Body of pancreas (tissue), 4 donors: ENCODE measurements at places on chromosomes 6 and 20.

- DNase-seq, result no peak
Observed at GRCh38 chr6:134318974-134319281, 1.0 kb upstream of the SGK1 start.

DNA sequence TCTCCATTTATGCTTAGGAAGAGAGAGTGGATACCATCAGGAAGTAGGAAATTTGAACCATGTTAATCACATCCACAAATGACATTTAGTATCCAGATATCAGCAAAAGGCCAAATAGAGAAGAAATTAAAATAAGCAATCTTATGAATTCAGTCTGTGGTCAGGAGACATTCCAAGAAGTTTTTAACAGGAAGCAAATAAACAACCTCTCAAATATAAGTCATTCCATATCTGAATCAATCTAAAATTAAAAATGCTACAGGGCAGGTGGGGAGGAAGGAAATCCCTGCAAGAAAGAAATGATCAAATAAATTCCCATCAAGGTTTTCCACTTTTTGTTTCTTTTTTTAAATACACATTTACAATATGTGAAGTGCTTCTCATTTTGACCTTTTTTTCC, 520.6 kb downstream of the LMBRD1 start:
- no peak for DNase-seq

- peak; percentile 67 for DNase-seq
Observed at GRCh38 chr6:26021001-26021349, 58.4 kb downstream of the TRIM38 start.

GRCh38 chr6:34226731-34227586, 9.7 kb upstream of the HMGA1 start:
- no peak for DNase-seq

GRCh38 chr6:14707971-14708465, 537.9 kb upstream of the JARID2 start:
- no peak for DNase-seq

- peak; percentile 71 for DNase-seq
Observed at GRCh38 chr6:118283766-118284165, 264.3 kb upstream of the PLN start.

GRCh38 chr20:5553194-5553815, 196.9 kb upstream of the SHLD1 start:
- no peak for DNase-seq

DNA sequence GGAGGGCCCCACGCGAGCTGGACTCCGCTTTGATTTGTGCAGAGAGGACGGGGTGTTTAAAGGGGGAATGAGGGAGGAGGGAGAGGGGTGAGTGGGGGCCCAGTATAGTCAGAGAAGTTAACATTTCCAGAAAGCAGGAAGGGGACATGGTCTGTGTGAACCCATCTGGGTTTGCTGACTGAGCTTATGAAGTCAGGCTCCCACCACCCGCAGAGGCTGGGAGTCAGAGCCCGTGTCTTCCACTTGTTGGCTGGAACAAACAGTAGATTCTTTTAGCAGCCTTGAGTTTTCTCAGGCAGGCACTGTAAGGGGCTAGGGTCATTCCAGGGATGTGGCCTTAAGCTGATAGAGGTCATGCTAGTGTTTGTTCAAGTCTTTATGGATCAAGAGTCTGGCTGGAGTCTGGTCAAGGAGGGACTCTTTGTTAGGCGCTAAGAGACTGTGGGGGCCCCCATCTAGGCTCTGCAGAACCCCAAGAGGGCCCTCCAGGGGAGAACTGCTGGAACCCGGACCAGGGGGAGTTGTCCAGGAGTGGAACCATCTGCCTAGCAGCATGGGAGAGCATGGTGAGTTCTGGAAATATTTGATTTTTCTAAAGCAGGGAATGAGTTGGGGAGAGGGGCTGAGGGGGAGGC, 31.1 kb upstream of the FOXQ1 start:
- DNase-seq, result no peak

DNA sequence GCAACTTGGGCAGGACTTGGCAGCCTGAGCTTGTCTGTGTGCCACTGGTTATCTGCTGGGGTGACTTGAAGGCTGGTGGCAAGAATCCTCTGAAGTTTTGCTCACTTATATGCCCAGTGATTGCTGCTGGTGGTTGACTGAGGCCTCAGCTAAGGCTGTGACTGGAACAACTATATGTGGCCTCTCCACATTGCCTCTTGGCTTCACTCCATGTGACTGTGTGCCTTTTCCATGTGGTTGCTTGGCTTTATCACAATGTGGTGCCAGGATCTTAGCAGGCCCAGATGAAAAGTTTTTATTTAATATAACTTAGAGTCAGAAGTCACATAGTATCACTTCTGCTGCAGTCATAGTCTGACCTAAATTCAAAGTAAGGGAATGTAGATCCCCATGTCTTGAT, 104.5 kb downstream of the ADAT2 start:
- DNase-seq, result no peak

- DNase-seq, result no peak
Observed at GRCh38 chr6:139762587-139763031, 388.2 kb upstream of the CITED2 start.

- no peak for DNase-seq
Observed at GRCh38 chr6:72758901-72759300, 137.0 kb downstream of the KCNQ5 start.

GRCh38 chr6:52325695-52326471, 36.1 kb upstream of the PAQR8 start:
- DNase-seq, result no peak

- DNase-seq, result no peak
Observed at GRCh38 chr6:135521431-135521830, 23.9 kb upstream of the AHI1 start.

DNA sequence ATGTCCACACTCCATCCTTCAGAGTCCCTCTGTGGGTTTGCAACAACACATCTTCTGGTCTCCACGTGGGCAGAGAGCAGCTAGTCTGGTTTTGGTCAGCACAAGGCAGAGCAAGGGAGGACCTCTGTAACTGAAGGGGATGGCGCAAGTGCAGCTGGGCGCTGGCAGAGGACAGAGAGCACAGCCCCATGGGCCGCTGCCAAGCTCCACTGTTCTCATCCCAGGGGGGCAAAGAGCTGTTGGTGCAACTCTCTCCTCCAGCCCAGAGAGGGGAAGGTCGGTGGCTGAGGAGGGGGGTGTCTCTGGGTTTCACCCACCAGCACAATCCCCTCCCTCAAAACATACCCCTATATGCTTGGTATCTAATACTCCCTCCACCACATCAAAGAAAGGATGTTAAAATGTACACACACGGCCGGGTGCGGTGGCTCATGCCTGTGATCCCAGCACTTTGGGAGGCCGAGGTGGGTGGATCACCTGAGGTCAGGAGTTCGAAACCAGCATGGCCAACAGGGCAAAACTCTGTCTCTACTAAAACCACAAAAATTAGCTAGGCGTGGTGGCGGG, 9.1 kb downstream of the ATP9A start:
- DNase-seq, result no peak

GRCh38 chr6:143656026-143656425, 21.7 kb upstream of the PHACTR2 start:
- no peak for DNase-seq

DNA sequence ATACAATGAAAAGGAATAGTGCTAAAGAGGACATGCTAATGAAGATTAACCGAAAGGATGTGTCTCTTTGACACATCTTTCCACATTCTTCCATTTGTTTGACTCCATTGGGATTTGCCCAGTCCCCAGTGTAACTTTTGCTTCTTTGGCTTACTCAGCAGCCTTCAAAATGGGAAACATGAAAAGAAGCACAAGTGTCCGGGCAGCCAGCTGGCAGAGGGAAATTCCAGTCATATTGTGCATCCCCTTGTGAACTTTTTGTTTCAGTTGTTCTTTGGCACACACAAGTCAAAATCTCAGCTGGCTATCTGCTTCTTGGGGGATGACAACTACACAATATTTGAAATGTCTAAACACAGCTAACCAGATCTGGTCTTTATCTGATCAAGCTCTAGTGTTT, 157.4 kb downstream of the OGFRL1 start:
- no peak for DNase-seq

DNA sequence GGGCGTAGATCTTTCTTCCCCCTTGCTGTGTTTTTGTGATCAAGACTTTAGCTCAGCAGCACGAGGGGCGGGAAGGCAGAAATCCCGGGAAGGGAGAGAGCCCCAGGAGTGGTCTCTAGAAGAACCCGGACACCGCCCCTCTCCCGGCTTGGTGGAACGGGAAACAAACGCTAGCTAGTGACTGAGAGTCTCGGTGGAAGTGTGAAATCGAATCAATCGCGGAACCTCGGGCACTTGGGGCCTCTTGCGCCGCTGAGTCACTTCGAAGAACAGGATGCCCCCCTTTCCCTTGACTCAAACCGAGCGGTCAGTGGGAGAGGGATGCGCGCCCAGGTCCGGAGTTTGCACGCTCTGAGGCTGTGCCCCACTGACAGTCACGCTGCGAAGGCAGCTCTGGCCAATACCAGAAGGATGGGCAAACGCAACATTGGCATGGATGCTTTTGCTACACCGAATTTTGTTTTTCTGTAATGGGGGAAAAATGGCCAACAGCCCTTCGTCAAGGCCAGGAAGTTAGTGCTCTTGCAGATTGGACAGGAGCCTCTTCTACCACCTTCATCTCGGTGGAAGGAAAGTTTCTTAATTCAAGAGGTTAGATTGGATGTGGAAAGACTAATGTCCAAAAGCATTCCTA, 1.6 kb upstream of the OLIG3 start:
- no peak for DNase-seq

- no peak for DNase-seq
Observed at GRCh38 chr20:34582911-34583310, 24.4 kb downstream of the MAP1LC3A start.
